ENCODE measurements at places on chromosomes 5 and 9.

DNA sequence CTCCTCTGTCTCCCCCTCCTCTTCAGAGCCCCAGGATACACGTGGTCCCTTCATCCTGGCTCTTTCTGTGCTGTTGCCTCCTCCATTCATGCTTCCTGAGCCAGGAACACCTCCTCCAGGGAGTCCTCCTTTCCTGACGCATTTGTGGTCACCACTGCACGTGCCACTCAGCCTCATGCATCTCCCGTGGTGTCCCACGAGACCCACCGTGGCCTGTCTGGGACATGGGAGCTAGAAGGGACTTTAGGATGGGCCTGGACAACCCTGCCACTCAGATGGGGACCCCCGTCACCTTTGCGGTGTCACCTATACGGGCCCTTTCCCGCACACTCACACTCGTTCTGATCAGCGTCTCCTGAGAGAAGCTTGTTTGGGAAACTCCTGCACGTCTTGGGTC, 6.7 kb downstream of the GLIPR2 start:
- DNase-seq, result no peak

- no peak for DNase-seq
Observed at GRCh38 chr5:59874675-59875074, 18.9 kb downstream of the PDE4D start.

DNA sequence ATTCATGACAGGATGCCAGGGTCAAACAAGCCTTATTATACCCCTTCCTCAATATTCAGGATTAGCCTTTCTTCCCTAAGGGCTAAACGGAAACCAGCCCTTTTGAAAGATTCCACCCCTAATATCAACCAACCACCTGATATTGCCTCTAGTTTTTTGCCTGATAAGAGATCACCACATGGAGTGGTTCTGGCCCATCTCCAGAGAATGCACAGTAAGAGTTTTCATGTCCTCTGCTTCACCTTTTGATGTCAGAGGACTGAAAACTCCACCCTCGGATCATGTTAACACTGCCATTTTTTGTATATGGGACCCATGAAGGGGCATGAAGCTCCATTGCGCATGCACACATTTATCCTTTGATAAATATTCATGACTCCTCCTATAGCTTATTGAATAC, 5.8 kb upstream of the LNPEP start:
- DNase-seq, result no peak

GRCh38 chr5:133390416-133391353, 221.7 kb downstream of the FSTL4 start:
- DNase-seq, result no peak

- DNase-seq, result no peak
Observed at GRCh38 chr9:14585730-14586473, 107.3 kb downstream of the ZDHHC21 start.
